ENCODE measurements at places on chromosomes 11 and 22.

DNA sequence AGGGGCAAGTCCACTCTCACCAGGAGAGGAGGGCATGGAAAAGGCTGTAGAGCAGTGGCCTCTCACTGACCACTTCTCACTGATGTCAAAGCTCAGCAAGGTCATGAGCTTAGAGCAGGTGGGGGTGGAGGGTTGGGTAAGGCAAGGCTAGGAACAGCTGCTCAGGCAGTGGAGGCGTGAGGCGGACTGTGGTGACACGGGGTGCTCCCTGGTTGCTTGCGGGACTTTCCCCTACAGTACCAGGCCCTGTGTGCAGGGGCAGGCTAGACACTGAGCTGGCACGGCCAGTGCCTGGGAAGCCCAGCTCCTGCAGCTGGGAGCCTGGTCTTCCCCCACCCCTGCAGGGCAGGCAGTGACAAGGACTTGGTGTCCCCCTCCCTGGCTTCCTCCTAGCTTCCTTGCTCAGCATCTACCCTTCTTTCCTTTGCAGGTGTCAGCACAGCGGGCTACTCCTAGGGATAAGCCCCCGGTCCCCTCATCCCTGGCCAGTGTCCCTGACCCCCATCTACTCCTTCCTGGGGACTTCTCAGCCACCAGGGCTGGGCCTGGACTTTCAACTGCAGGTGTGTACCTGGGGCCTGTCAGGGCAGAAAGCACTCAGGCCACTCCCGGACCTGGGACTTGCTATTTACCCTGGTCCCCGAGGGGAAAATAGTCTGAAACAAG, 45.6 kb downstream of the PISD start:
- DNase-seq = peak; percentile 70

DNA sequence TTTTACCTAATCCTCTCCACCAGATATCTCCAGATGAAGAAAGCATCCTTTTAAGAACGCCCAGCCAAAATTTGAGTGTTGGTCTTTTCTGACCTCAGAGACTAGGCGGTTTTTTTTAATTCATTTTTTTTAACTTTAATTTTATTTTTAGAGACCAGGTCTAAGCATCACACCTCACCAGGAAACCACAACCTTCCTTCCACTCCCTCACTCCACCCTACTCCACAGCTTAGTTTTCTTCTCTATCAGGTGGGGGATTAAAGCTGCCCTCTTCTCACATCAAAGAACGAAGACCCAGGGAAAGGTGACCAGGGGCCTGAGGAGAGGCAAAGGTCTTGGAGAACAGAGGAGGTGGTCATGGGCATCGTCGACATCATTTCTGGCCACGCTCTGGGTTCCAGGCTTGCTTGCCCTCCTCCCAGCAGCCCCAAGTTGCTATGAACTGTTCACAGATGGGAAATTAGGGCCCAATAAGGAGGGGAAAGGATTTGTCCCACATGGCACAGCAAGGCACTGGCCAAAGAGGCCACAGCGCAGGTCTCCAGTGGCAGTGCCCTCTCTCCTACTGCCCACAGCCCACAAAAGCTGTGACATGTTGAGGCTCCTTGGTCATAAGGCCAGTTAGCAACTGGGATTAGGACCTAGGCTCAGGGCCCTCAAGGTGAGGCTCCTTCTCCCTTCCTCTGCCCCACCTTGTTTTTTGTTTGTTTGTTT, 1.4 kb upstream of the PEX16 start:
- DNase-seq = no peak

GRCh38 chr11:6640036-6640984, 15.3 kb downstream of the DCHS1 start:
- no peak for DNase-seq

GRCh38 chr11:38900211-38900610, 2302.2 kb upstream of the RAG2 start:
- no peak for DNase-seq

GRCh38 chr11:68437927-68438657, 22.5 kb upstream of the PPP6R3 start:
- DNase-seq = no peak

DNA sequence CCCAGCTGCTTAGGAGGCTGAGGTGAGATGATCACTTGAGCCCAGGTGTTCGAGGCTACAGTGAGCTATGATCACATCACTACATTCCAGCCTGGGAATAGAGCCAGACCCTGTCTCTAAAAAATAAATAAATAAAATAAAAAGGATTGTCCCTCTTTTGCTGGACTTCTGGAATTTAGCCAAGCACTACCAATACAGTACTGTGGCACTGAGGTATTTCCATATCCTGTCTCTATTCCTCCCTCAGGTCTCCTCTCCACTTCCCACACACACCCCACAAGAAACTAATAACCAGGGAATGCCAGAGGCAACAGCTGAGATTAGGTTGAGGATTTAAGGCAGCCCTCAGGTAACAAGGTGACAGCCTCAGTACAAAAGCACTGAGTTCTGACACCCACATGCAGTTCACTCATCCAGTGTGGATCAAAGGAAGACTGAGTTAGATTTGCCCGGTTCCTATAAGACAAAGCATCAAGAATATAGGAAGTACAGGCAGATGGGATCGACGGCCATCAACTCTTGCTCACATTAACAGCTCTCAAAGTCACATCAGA, 4.5 kb upstream of the PPP2R1B start:
- no peak for DNase-seq

GRCh38 chr22:32327066-32327465, 30.6 kb upstream of the RFPL3 start:
- DNase-seq = no peak

All from GM12865 (cell line).